ENCODE measurements at places on chromosomes 2 and 18.

GRCh38 chr2:7031547-7032245, 114.5 kb downstream of the RNF144A start:
- no peak for DNase-seq

DNA sequence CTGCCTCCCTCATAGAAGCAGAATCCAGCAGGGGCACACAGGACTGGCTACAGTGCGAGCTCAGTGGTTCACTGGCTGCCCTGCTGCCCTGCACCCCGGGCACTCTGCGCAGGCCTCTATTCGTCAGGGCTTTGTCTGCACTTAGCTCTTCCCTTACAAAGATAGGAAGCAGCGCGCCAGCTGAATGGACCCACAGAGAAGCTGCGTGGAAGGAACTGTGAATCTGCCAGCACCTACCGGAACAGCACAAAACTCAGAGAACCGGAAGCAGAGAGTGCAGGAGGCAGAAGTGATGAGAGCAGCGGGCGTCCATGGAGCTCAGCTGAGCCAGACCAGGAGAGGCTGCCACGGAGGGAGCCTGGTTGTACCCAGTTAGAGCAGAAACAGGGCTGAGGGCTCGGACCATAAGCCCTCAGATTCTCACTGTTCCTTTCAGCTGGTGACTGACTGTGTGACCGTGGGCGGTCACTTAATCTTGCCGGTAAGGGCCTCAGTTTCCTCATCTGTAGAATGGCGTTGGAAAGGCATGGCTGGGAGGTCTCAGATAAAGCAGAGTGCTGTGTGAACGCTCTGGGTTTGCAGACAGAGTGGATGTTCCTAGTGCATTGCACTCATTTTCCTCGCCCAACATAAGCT, 23.1 kb upstream of the SLC66A3 start:
- no peak for DNase-seq

GRCh38 chr2:31997653-31998052, 13.2 kb downstream of the MEMO1 start:
- no peak for DNase-seq

- no peak for DNase-seq
Measured at GRCh38 chr2:230976671-230977171, 19.2 kb upstream of the SPATA3 start.

DNA sequence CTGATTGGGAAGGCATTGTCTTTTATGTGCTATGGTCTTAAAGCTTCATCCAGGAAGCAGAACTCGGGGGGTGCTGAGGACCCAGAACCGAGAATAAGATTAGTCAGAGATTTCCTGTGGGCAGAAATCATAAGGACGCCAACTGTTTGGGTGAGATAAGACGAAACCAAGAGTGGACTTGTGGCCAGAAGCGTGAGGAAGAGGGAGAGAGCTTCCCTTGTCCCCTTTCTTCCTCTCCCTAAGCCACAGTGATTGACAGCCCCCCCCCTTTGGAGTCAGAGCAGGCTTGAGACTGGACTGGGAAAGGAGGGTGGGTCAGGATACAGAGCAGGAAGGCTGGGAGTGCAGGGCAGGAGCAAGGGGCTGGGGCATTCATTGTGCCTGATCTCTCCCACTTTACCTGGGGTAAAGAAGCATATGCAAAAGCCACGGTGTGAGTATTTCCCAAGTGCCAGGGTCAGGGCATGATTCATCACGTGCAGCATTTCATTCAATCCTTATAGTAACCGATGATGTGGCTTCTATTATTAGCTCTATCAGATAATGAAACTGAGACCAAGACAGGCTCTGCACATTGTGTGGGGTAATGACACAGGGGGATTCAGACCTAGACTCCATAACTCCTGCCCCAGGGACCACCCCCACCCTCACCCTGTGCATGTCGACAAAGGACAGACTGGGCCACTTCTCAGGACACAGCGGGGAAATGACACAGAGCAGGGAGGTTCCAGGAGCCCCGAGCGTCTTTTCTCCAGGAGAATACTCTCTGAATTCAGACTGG, 3.0 kb upstream of the IL1RN start:
- DNase-seq, result peak; percentile 59

DNA sequence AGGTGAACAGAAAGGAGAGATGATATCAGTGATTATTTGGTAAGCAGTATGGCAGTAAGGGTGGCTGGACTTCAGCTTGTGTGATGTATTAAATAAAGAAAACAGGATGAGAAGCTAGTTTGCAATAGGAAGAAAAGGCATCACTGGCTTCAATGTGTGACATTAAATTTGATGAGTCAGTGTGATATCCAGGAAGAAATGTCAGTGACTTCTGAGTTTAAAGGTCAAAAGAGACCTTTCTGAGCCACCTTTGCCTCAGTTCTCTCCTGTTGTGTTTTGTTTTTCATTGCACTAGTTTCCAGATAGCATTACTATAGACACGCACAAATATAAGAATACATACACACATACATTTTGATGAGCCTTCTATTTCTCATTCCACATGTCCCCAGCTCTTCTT, 105.6 kb downstream of the PIGN start:
- DNase-seq, result no peak

DNA sequence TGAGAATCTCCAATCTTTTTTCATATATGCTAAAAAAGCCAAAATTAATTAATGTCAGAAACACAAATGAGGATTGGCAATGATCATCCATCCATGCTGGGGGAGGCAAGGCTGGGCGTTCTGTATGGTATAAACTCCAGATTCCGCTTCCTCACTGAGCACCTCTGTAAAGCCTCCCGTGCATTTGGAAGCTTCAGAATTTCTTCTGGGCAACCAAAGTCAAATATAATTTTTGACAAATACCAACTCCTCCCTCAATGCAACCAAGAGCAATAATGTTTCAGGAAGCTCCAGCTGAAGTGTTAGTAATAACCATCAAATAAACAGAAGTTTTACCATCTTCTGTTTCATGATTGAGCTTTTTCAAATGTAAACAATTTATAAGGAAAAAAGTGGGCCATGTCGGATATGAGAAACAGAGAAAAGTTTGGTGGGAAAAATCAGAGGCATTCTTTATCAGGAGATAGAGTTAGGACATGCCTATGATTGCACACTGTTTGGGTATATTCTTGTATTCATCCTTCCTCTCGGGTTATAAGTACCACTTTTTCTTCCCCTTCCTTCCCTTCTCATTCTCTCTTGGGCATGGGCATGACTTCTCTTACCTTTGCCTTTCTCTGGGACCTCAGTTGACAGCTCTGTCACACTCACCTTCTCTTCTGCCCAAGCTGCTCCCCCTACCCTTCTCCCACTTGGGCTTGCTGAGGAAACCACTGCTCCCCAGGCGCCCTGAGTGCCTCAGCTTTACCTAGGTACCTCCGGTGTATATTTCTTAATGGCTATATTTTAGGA, 149.5 kb upstream of the ZEB2 start:
- no peak for DNase-seq

- peak; percentile 92 for DNase-seq
Measured at GRCh38 chr18:9643549-9643948, 29.2 kb upstream of the PPP4R1 start.

DNA sequence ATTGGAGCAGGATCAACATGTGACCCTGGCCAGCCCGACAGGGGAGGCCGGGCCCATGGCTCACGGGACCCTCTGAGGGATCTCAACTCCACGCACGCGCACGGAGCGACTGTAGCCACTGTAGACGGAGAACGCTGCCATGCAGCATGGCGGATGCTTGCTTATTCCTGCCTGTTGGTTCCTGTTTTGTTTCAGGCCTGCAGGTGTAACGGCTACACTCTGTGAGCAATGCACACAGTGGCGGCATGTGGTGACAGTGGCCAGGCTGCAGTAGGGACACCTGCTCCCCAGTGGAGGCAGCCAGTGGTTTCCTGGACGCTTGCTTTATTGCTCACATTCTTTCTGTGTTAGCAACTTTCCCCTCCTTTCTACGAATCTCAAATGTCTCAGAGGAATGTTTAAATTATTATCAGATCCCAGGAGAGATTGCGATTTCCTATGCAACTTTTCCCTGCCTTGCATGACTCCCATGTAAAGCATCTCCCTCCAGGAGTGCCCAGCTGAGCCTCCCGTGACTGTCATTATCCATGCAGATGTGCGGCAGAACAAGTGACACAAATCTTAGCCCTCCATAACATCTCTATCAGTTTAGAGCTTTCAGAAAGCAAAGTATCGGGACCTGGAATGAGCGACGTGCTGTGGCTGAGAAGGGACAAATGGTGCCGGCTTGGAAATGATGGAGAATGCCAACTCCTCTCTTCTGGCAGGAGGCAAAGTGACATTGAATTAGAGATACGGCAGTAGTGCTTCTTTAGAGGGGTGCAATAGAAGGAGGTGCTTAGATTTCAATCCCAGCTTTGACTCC, 209.7 kb downstream of the ASB1 start:
- DNase-seq, result peak; percentile 89

GRCh38 chr2:54570925-54571694, 115.0 kb downstream of the SPTBN1 start:
- peak; percentile 91 for DNase-seq

- DNase-seq, result no peak
Measured at GRCh38 chr2:231362555-231363184, 32.8 kb upstream of the B3GNT7 start.

- peak; percentile 7 for DNase-seq
Measured at GRCh38 chr2:172928756-172929155, 146.9 kb upstream of the MAP3K20 start.

DNA sequence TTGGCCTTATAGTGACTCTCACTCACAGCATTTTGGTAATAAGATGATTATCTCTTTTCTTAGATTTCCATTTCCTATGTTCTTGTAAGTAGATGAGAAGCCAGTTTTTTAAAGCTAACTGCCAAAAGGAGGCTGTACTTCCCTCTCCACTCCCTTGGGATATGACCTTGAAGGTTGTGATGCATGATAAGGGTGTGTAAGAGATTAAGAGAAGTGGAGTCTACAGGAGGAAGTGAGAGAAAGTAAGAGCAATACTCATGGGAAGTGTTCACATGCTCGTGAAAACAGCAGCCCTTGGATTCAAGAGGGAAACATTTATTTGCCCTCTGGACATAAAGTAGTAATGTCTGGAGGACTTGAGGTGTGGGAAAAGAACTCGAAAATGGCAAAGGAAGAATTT, 171.5 kb downstream of the EVA1A start:
- DNase-seq, result no peak

DNA sequence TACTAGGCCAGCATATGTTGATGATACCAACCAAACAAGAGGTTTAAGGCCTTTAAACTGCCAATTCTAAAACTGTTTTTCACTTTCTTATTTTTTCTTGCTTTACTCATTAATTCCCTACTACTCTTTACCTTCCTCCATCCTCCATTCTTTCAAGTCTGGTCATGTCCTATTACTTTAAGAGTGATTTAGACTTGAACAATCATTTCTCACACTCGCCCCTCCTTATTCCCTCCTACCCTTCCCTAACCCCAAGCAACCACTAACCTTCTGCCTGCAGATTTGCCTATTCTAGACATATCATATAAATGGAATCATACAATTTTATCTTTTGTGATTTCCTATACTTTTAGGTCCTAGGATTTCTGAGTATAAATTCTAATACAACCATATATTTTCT, 127.7 kb downstream of the USP34 start:
- no peak for DNase-seq

DNA sequence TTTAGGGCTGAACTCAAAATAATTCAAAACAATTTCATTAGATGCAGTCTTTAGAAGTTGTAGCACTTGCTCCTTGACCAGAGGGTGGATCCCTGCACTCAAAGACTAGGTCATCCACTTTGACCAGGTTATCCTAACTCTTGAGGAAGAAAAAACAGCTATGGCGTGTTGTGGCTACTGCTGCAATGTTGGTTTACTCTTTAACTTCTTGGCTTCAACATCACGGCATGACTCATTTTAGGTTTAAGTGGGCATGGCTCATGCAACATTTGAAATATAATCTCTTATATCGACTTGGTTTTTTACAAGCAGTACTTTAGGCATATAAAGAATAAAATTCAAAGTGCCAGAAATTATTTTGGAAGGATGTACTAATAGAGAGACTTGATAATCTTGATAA, 35.4 kb downstream of the ANKRD29 start:
- peak; percentile 13 for DNase-seq

DNA sequence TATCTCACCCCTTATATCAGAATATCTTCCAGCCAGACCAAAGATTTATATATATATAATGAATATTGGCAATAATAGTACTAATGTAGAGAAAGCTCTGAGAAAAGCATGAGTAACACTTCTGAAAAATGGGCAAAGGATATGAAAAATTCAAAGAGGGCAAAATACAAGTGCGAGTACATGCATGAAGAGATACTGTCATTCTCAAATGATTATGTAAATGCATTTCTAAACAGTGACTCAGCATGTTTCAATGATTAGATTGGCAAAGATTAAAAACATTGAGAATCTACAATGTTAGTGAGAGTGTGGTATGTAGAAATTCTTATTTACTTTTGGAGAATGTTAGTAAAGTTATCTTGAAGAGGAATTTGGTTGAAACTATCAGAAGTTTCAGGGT, 118.3 kb upstream of the NEDD4L start:
- peak; percentile 13 for DNase-seq

- no peak for DNase-seq
Measured at GRCh38 chr18:59718464-59719157, 21.4 kb upstream of the CCBE1 start.

GRCh38 chr2:68839260-68839833, 31.9 kb downstream of the BMP10 start:
- peak; percentile 20 for DNase-seq

DNA sequence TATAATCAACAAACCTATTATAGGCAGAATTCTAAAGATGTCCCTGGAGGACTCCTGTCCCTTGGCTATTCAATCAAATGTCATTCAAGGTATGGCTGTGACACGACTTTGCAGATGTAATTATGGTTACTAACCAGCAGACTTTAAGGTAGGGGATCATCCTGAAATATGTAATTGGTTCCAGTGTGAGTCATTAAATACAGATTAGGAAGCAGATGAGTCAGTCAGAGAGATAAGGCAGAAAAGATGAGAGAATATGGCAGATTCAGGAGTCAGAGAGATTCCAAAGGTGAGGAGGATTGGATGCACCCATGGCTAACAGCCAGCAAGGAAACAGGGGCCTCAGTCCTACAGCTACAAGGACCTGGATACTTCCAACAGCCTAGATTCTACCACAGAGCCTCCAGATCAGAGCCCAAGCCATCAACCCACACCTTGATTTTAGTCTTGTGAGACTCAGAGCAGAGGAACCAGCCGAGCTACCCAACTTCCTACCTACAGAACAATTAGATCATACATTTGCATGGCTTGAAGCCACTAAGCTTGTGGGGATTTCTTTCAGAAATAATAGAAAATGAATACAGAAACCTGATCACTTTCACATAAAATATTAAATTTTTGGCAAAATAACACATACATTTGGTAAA, 11.2 kb upstream of the PROM2 start:
- DNase-seq, result no peak

GRCh38 chr2:233380132-233380895, 26.0 kb downstream of the DGKD start:
- DNase-seq, result no peak

DNA sequence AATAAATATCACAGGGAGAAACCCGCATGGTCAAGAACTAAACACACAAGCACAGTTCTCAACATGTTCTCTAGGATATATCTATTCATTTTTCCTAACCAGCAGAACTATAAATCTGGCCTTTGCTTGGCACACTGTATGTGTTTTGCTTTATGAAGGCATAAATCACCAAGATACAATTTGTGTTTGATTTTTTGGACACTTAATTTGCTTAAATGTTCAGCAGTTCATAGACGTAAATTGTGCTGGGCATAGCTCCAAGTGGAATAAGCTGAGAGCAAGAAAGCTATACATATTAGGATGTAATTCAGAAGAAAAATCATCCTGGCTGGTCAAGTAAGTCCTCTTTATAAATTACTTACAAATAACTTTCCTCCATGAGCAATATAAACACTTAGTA, 341.5 kb upstream of the ATP5MC3 start:
- DNase-seq, result no peak

- no peak for DNase-seq
Measured at GRCh38 chr18:57741273-57741672, 61.8 kb downstream of the ATP8B1 start.

GRCh38 chr2:171318463-171318934, 115.3 kb downstream of the METTL8 start:
- DNase-seq, result no peak

Data from AG08395 (cell line).